Bronchus fibroblast of lung (primary cell): ENCODE measurements at places on chromosomes 1 and 21. TPM values are rescaled to one million over a fixed set of nuclear protein-coding genes. Genes with fewer than 3 reads are reported as not detected.

The ADAMTS4 gene
- 3.6 and 3.7 TPM in 2 replicates for total RNA-seq

The TTLL10 gene
- total RNA-seq: not detected in 2 replicates

The SEC16B gene
- 3.4 and 4.0 TPM in 2 replicates for total RNA-seq

The GPR52 gene
- total RNA-seq: not detected in 2 replicates

The FCRL5 gene
- not detected in 2 replicates for total RNA-seq

The GAS5 gene
- total RNA-seq: 496 and 502 TPM in 2 replicates

The SPRR2F gene
- not detected in 2 replicates for total RNA-seq

The WASF2 gene
- 24.7 and 25.1 TPM in 2 replicates for total RNA-seq

The IGSF3 gene
- 0.34 and 0.45 TPM in 2 replicates for total RNA-seq

The LRRC53 gene
- not detected in 2 replicates for total RNA-seq

The GSTM4 gene
- 20.2 and 20.7 TPM in 2 replicates for total RNA-seq

The IPO13 gene
- total RNA-seq: 18.8 and 21.4 TPM in 2 replicates

The S1PR1 gene
- 15.5 and 16.8 TPM in 2 replicates for total RNA-seq

The FCRL2 gene
- total RNA-seq: not detected in 2 replicates

The PER3 gene
- 1.8 TPM in 2 replicates for total RNA-seq

The TNN gene
- total RNA-seq: not detected in 2 replicates

The TMEM125 gene
- total RNA-seq: not detected in 2 replicates

The ANKRD65 gene
- 0.45 and 0.50 TPM in 2 replicates for total RNA-seq

The CLDN19 gene
- total RNA-seq: not detected in 2 replicates

The KIAA0040 gene
- total RNA-seq: under 0.01 and 0.15 TPM in 2 replicates

The PGLYRP3 gene
- total RNA-seq: not detected in 2 replicates

The CCDC181 gene
- 1.6 and 2.9 TPM in 2 replicates for total RNA-seq

The KRTAP13-2 gene
- not detected in 2 replicates for total RNA-seq

The NRIP1 gene
- 10.4 and 14.1 TPM in 2 replicates for total RNA-seq

The PM20D1 gene
- under 0.01 TPM in 1 of 2 replicates, not detected in the other for total RNA-seq

The DCST2 gene
- under 0.01 and 0.17 TPM in 2 replicates for total RNA-seq

The TFF2 gene
- total RNA-seq: not detected in 2 replicates

The OR2G6 gene
- not detected in 2 replicates for total RNA-seq

The RNASEL gene
- 2.5 and 2.9 TPM in 2 replicates for total RNA-seq

The SLC30A10 gene
- not detected in 2 replicates for total RNA-seq

The MYOM3 gene
- not detected in 2 replicates for total RNA-seq

The FCRLA gene
- 0.15 and 0.34 TPM in 2 replicates for total RNA-seq
